Stimulated activated CD4-positive, alpha-beta T cell treated with anti-CD3 and anti-CD28 coated beads, TNF-alpha, amount 100 ng/mL, for 4 hours (primary cell): ENCODE measurements at places on chromosomes 11 and 22.

GRCh38 chr11:59025097-59025496 lies 61.0 kb upstream of the GLYATL1B start:
- DNase-seq: no peak

DNA sequence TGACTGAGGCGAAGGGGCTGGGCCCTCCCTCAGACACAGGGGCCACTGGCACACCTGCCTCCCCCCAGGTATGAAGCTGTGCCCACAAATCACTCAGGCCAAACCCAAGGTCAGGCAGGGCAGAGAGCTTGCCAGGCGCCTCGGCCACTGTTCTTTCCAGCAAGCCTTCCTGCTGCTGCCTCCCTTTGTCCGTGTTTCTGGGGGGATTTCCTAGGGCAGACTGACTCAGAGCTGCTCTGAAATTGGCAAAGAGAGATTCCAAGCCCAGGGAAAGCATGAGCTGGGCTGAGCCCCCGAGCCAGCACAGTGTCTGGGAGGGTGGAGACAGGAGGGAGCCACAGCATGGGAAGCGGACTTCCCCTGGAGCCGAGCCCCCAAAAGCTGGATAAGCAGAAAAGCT lies 33.2 kb downstream of the PPP2R1B start:
- DNase-seq: no peak

DNA sequence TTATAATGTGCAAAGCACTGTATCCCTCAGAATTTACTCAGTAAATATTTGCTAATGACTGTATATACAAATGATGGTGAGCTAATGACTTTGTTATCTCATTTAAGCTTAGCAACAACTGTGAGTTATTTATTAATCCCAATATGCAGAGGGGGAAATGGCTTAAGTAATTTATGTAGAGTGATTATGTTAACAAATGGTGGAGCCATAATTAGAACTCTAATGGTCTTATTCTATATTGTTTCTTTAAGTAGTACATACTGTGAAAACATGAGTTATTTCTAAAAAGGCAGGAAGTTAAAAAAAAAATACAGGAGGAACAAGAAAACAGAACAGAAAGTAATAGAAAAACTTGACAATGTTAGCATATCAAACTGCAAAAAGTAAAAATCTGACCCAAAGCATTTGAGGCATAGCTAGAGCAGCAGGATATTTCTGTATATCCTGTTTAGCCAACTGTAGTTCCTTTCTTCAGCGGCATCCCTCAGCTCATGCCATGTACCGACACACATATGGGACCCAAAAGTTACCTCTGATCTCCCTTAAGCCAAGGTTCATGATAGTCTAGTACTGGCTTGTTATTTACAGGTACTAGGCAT lies 94.2 kb downstream of the FCHSD2 start:
- DNase-seq: no peak

DNA sequence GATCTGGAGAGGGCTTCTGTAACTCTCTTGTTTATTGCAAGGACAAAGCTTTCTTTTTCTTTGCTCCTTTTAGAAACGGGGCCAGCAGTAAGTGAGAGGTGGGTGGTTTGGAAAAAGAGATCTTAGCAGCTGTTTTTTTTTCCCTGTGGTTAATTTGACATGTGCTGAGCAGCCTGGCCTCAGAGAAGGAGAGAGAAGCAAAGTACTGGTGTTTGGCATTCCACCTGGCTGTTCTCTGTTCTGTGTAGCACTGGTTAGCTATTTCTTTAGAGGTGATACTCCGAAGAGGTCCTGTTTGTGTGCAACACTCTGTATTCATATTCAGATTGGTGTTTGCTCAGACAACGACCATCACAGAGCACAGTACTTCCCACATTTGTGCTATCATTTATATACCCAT lies 80.8 kb upstream of the SORL1-AS1 start:
- DNase-seq: no peak

DNA sequence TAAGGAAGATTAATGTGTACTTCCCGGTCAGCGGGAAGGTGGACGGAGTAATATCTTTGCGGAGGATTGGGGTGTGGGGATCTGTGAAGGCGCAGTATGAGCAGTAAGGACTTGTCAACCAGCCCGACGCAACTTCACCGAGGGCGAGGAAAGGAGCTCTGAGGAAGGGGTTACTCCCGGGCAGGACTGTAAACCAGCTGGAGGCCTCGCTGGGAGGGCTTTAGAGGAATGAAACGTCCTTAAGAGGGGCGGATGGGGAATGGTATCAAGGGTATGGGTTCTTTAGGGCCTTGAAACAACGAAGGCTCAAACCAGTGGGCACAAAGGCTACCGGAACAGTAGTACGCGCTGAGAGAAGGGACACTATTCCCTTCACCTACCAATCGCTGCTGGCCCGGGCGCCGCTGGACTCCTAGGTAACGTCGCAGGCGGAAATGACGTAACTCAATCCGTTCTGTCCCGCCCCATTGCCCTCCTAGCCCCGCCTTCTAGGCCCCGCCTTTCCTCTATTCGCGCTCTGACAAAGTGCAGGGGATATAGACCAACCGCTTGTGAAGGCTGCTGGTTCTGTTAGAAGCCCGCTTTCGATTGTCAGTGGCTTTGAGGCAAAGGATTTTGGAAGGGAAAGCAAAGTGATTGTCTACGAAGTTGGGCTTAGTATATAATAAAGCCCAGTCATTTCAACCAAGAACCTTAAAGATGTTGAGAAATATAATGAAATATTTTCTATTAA lies at the start of gene C11orf65:
C11orf65 (minus strand) TSS at position 439 of the 733 bp plus-strand sequence. CDS start 5,970 bp downstream, outside the sequence.
- DNase-seq: peak; percentile 83

- no peak for DNase-seq
Observed at GRCh38 chr11:109071712-109072524, 350.1 kb upstream of the C11orf87 start.

GRCh38 chr11:35463331-35463751 lies 44.0 kb upstream of the SLC1A2 start:
- no peak for DNase-seq

DNA sequence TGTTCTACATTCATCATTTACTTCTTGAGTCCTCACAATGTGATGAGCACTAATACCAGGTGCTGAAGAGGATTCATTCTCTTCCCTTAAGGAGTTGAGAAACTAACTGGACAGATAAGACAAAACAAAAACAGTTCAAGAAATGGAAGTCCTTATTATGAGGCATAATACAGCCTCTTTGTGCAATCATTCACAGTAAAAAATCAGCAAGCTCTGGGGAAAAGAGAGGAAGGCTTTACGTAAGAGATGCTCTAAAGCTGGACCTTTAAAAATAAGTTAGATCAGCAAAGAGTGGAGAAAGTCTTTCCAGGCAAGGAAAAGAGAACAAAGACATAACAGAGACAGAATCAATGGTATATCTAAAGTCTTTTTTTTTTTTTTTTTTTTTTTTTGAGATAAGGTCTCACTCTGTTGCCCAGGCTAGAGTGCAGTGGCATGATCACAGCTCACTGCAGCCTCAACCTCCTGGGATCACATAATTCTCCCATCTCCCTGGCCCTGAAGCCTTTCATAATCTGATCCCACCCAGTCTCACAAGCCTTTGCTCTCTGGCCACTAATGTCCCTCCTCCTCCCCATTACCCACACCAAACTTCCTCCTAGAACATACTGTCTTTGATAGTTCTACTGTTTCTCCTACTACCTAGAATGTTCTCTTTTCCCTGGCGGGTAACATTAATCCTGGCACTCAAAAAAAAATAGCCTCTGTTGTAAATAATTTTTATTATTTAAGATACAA lies 40.9 kb downstream of the MRTFA start:
- no peak for DNase-seq

DNA sequence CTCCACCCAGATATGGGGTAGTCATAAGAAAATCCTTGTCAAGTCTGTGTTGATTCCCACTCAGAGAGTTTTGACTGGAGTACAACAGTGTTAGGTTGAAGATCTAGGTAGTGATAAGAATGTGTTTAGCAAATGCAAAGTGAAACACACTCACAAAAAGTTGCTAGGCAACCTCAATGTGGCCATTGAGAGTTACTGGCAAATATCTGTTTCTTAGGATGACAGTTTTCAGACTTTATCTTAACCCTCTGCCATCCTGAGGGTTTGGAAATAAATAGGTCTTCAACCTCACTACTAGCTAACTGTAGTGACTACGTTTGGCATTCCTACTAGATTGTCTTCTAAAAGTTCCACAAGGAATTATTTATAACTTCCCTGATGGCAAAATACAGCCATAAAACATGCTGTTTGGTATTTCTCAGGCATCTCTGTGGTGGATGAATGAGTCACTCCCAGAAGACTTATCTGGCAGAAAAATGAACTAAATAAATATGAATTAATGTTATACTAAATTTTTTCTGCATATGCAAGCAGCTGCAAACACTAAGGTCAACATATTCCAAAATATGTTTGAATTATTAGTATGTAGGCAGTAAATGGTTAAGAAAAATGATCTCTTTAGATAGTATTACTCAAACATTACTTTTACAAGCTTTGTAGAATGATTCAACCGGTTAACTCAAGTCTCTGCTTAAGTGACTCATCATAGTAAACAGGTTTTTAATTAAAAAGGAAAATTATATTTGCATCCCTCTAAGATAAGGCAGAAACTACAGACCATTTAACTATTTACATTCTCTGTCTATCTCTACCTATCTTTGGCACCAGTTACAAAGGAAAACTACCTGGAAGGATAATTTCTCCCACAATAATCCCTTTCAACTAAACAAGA lies 17.1 kb upstream of the SYTL2 start:
- DNase-seq: no peak

DNA sequence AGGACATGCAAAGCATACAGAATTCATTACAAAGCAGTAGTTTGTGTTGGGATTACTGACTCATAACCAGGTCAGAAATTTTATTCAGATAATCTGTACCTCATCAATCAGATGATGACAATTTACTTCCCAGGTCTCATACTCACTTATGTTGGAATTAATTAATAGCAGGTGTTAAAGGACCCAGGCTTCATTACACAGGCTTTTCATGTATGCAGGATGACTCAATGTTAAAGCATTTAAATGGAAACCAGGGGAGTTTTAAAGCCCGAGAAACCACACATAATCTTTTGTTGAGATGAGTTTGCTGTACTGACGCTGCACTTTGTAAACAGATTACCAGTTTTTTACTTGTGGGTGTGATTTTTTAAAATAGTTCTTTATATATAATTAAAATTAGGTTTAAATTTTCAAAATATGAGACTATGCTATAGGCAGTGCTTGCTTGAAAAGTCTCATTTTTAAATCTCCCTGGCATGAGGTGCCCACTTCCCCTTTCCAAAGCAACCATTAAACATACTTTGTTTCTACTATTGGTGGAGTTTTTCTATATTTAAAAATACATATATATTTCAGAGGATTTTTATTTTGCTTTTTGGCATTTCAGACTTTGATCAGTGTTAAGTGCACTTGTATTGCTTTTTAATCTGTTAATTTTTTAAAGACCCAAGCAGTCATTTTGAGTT lies 41.0 kb downstream of the CEP57 start:
- no peak for DNase-seq

DNA sequence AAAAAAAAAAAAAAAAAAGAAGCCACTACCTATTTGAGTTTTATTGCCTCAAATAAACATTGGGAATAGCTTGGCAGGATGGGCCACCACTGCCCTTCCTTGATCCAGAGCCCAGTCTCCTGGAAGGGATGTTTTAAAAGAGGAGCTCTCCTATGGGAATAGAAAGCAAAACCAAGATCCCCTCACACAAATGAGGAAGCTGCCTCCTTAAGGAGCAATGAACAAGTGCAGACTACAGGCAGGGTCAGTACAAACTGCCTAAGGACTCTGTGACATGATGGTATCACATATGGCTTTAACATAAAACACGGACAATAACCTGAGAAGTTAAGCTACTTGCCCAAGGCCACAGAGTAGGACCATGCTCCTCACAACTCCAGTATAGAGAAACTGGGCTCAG lies 120.8 kb downstream of the NAT10 start:
- DNase-seq: no peak

DNA sequence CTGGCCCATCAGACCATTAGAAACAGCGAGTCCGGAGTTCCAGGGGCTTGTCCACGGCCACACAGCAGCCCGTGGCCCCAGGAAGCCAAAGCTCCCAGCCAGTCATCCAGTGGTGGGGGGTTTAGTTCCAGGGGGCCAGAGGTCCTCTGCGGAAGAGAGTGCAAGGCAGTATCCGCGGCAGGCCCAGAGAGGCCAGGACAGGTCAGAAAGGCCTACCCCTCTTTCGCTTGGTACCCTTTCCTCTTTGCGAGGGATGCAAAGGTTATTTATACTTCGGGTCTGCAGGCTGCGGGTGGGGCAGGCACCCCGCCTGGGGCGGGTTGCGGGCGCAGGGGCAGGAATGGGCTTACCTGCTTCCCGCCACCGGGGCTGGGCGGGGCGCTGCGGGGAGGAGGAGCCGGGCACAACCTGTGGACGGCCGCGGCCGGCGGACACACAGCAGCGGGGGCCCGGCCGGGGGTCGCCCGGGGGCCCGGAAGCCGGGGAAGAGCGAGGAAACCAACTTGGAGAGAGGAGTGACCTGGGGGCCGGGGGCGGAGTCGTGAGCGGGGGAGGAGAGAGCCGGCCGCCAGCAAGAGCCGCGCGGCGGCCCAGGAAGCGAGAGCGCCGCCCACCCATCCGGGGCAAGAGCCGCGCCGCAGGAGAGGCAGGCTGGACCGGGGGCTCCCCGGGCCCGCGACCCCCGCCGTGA lies at the start of gene SH3BP1:
SH3BP1 (plus strand) TSS at position 600 of the 691 bp plus-strand sequence. CDS start 119 bp downstream, outside the sequence.
- DNase-seq: no peak

DNA sequence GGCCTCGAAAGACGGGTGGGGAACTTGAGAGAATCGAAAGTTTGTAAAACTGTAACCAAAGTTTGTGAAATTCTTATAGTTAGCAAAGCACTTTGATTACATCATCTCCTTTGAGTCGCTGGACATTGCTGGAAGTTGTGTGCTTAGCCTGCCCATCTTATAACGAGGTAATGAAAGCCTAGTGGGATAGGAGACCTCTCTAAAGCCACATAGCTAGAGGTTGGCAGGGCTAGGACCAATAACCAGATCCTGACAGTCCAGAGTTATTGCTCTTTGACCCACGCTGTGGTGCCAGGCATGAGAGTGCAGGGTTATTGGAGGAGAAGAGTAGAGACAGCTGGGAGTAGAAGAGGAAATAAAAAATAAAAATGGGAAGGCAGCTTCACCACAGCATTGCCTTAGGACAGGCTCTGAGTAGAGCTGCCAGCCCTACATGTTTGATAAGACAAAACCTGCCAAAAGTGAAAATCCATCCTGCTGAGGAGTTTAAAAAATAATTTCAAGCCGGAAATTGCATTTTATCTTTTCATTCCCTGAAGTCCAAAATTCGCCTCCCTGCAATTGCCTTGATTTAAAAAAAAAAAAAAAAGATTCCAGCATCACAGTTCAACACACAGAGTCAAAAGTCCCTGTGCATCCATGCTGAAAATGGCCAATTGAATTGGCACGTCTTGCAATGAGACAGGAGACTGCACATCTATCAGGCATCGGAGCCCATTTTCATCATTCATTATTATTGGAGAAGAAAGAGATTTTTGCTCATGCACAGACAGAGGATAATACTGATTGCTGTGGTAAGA lies 225.5 kb upstream of the POU2AF2 start:
- DNase-seq: no peak

GRCh38 chr11:28735511-28735910 lies 627.3 kb downstream of the METTL15 start:
- no peak for DNase-seq

- DNase-seq: no peak
Observed at GRCh38 chr11:34595391-34595790, 25.5 kb upstream of the EHF start.

GRCh38 chr11:72777755-72778278 lies 16.0 kb downstream of the STARD10 start:
- no peak for DNase-seq

GRCh38 chr11:91984033-91984584 lies 240.5 kb upstream of the FAT3 start:
- no peak for DNase-seq
